Osteocyte (in vitro differentiated cells): ENCODE measurements at places on chromosomes 6 and 20. TPM values are rescaled to one million over a fixed set of nuclear protein-coding genes. Genes with fewer than 3 reads are reported as not detected.

Gene TUBE1
- 27.2 and 27.6 TPM in 2 replicates for total RNA-seq

Gene ZKSCAN3
- total RNA-seq: 6.2 and 7.3 TPM in 2 replicates

Gene ULBP1
- 10.7 and 11.5 TPM in 2 replicates for total RNA-seq

Gene ENPP5
- total RNA-seq: not detected in 2 replicates

Gene SAMD3
- total RNA-seq: 0.42 and 0.64 TPM in 2 replicates

Gene CCN5
- 18.2 and 24.0 TPM in 2 replicates for total RNA-seq

Gene ARFGEF3
- total RNA-seq: 0.05 and 0.08 TPM in 2 replicates

Gene TRMT11
- total RNA-seq: 20.4 and 21.1 TPM in 2 replicates

Gene NRN1
- 0.21 TPM in 1 of 2 replicates, not detected in the other for total RNA-seq
